Metanephros (tissue), 2 donors: ENCODE measurements at places on chromosomes 1 and 21. TPM values are rescaled to one million over a fixed set of nuclear protein-coding genes. Genes with fewer than 3 reads are reported as not detected.

The ELAPOR1 gene
- 2.1 TPM for total RNA-seq

The CYP4A22 gene
- 0.47 TPM for total RNA-seq

The MAGI3 gene
- 31.6 TPM for total RNA-seq

The TRNP1 gene
- 4.4 TPM for total RNA-seq

The UBXN10 gene
- 5.3 TPM for total RNA-seq

The ATAD3C gene
- total RNA-seq, result 5.8 TPM

The OR6K3 gene
- total RNA-seq, result not detected

The CAMK2N1 gene
- total RNA-seq, result 24.1 TPM

The RNU1-2 gene
- total RNA-seq, result 7,909 TPM

The DNASE2B gene
- not detected for total RNA-seq

The FALEC gene
- total RNA-seq, result not detected

The TMEM240 gene
- total RNA-seq, result 6.3 TPM

The VWA1 gene
- total RNA-seq, result 54.3 TPM

The WDR64 gene
- not detected for total RNA-seq

The WNT9A gene
- 2.0 TPM for total RNA-seq

The HRNR gene
- total RNA-seq, result not detected

The CFHR2 gene
- total RNA-seq, result not detected

The TOR1AIP2 gene
- total RNA-seq, result 60.1 TPM

The ICOSLG gene
- total RNA-seq, result 4.5 TPM

The ADCY10 gene
- total RNA-seq, result 0.18 TPM

The PPM1J gene
- 2.3 TPM for total RNA-seq

The PKN2 gene
- 44.7 TPM for total RNA-seq

The LYST gene
- 28.4 TPM for total RNA-seq

The KCNJ15 gene
- 124 TPM for total RNA-seq

The PPIAL4G gene
- total RNA-seq, result 0.12 TPM

The GRIK1 gene
- total RNA-seq, result 1.5 TPM

The LIN28A gene
- not detected for total RNA-seq

The SLC50A1 gene
- total RNA-seq, result 33.7 TPM

The GALE gene
- total RNA-seq, result 22.0 TPM

The ASCL5 gene
- not detected for total RNA-seq

The THEMIS2 gene
- 15.7 TPM for total RNA-seq

The PRDM16 gene
- total RNA-seq, result 10.2 TPM

The SPATA6 gene
- 31.8 TPM for total RNA-seq

The CELA3A gene
- total RNA-seq, result 0.23 TPM

The REG4 gene
- 0.58 TPM for total RNA-seq

The BTG2 gene
- total RNA-seq, result 215 TPM

The NCAM2 gene
- 4.5 TPM for total RNA-seq

The SEMA6C gene
- 39.0 TPM for total RNA-seq

The LRRN2 gene
- total RNA-seq, result 10.2 TPM

The GNG4 gene
- total RNA-seq, result 2.6 TPM

The KCNC4 gene
- total RNA-seq, result 9.8 TPM

The MEGF6 gene
- 29.9 TPM for total RNA-seq

The C1orf94 gene
- not detected for total RNA-seq

The OR2L8 gene
- total RNA-seq, result not detected

The PRKAA2 gene
- total RNA-seq, result 30.1 TPM

The CCDC185 gene
- total RNA-seq, result not detected

The CENPL gene
- 9.8 TPM for total RNA-seq

The AMY1B gene
- total RNA-seq, result not detected

The LRRC39 gene
- total RNA-seq, result 30.3 TPM
